Activated CD4-positive, CD25-positive, alpha-beta regulatory T cell (primary cell): ENCODE measurements at places on chromosomes 4 and X.

GRCh38 chr4:65805936-65806335 is 135.6 kb upstream of the EPHA5 start:
- DNase-seq = no peak

DNA sequence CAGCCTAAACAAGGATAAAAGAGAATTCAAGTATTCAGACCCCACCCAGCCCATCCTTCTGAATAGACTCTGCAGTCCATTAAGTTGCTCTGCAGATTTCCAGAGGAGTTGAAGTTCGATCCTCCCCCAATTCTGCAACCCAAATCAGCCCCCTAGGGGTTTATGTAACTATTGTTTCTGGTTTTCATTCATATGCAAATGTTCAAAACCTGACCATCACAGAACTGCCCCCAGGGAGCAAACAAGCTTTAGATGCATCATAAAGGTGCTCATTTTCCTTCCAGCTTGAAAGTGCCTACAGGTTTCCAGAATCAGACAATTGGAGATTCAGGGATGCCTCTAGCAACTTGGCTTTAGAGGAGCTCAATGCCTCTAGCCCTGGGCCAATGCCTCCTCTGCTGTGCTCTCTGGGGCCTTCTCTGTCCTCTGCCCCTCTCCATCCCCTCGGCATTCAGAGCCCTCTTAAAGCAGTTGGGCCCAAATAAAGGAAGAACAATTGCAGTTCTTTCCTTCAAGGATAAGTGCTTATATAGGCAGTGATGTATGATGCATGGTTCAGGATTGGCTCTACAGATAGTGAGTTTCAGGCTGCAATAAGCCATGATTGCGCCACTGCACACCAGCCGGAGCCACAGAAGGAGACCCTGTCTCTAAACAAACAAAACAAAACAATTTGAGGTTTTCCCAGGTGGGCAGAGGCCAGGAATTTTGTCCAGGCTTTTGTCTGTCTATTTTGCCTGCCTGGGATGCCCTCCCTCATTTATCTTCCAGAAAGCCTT is 23.5 kb upstream of the SPINK2 start:
- no peak for DNase-seq

GRCh38 chrX:68710870-68711576 is 63.6 kb downstream of the STARD8 start:
- no peak for DNase-seq

GRCh38 chr4:3017504-3017903 is 54.1 kb downstream of the GRK4 start:
- DNase-seq = no peak
